AG08396 (cell line): ENCODE measurements at places on chromosomes 6 and 20.

DNA sequence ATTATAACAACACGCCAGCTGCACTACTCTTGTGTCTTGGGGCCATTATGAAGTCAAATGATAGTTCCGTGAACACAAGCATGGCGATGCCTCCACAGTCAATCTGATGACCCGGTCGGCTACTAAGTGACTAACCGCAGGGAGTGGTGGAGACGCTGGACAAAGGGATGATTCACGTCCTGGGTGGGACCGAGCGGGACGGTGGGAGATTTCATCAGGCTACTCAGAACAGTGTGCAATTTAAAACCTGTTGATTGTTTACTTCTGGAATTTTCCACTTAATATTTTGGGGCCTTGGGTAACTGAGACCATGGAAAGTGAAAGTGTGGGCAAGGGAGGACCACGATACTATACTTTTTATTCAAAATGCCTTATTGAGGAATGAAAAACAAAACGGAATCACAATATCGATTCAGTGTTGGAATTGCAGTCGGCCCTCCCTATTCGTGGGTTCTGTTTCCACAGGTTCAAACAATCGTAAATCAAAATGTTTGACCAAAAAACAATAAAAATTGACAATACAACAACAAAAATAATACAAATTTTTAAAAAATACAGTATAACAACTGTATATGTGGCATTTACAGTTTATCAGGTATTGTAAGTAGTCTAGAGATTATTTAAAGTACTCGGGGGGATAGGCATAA lies 66.5 kb downstream of the MYLK4 start:
- DNase-seq, result no peak

DNA sequence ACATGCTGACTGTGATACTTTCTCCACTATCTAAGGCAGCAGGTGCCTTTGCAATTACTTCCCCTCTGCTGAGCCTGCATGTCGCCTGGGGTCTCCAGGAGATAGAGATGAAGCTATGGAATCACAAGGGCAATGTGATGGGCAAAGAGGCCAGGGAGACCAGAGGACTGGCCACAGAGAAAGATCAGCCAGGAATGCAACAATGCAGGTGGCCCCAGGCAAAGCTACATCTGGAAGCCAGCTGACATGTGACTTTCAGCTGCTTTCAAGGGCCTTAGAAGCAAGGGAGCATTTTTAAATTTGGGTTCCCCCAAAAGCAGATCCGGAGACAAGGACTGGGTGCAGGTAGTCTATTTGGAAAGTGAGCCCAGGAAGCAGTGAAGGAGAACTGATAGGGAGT lies 107.9 kb upstream of the SRSF6 start:
- DNase-seq, result no peak

DNA sequence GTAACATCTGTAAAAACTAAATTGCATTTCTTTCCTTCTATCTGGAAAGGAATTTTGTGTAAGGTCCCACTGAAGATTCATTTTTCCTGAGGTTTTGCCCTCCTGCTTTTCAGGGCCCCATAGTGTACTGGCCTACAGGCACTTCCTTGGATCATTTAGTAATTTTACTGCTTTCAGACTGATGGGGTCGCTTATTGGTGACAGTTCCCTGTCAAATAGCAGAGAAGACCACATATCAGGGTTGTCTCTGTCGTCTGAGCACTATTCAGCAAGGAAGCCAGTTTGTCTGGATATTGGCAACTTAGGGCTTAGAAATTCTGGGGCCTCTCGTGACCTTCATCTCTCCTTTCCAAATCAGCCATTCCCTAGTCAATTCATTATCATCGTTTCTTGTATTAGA lies 3.5 kb downstream of the GRM1 start:
- no peak for DNase-seq

DNA sequence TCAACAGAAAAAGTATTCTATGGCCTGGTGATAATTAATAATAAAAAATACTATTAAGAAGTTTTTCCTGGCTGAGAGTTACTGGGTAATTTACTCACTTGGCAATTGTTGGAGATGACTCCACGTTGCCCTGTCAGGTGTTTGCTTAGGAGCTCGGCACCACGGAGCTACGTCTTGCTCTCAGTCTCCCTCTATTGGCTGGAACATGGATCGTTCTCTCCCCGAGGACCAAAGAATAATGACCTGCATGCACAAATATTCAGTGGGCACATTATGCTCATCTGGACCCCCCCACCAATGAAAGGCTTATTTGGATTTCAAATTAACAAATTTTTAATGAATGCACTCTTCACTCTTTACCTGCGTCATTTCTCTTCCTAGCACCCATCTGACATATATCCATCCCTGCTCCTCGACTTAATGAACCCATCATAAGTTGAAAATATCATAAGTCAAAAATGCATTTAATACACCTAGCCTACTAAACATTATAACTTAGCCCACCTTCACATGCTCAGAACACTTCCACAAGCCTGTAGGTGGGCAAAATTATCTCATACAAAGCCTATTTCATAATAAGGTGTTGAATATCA lies 71.0 kb upstream of the CD83 start:
- peak; percentile 63 for DNase-seq

DNA sequence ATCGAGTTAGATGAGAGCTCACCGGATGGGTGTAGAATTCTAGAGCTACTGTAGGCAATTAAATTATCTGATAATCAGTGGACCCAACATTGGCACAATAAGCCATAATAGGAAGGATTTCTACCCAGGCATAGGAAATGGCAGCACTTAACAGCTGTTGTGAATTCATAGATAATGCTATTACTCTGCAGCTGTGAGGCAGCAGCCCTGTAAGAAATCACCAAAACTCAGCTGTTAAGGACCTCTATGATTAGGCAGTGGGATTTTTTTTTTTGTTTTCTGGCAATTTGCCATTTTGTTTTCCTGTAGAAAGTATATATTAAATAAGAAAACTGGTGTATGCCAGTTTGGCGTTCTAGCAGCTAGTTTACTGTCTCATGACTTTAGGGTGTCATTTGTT lies 609.1 kb upstream of the SLC35B3 start:
- DNase-seq, result no peak

GRCh38 chr20:46324960-46325703 lies 16.8 kb upstream of the CDH22 start:
- DNase-seq, result peak; percentile 50

- no peak for DNase-seq
Measured at GRCh38 chr6:79818471-79818870, 128.9 kb downstream of the ELOVL4 start.

- peak; percentile 72 for DNase-seq
Measured at GRCh38 chr20:34475979-34476736, 40.1 kb upstream of the DYNLRB1 start.

DNA sequence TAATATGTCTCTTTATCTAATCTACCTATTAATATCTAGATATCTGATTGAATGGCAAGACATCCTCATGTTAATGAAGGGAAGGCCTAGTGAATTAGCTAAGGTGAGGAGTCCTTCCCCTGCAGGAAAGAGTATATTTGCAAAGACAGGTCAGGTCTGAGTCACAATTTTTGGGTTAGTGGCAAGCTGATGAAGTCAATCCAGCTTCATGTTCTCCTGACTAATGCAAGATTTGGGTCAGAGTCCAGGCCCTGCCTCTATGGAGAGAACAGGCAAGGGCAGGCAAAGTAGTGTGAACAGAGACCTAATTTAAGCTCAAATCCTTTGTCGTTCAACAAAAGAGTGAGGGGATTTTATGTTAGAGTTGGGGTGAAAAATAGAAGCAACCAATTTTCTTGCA lies 496.7 kb downstream of the BMP2 start:
- no peak for DNase-seq

DNA sequence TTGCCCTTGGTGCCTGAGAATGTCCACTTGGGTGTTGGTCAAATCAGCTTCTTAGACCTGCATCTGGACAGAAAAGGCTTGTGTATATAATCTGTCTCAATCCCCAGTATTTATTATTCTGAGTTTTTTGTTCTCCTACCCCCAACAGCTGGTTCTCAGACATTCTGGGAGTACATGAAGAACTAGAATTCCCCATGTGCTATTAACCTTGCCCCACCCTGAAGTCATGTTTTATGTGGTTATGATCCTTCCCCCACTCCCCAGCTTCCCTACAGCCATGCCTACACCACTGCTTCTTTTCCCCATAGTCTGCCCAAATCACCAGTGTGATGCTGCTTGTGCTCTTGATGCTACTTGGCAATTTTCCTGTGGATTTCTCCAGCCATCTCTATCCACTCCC lies 157.0 kb downstream of the ADAT2 start:
- DNase-seq, result no peak

DNA sequence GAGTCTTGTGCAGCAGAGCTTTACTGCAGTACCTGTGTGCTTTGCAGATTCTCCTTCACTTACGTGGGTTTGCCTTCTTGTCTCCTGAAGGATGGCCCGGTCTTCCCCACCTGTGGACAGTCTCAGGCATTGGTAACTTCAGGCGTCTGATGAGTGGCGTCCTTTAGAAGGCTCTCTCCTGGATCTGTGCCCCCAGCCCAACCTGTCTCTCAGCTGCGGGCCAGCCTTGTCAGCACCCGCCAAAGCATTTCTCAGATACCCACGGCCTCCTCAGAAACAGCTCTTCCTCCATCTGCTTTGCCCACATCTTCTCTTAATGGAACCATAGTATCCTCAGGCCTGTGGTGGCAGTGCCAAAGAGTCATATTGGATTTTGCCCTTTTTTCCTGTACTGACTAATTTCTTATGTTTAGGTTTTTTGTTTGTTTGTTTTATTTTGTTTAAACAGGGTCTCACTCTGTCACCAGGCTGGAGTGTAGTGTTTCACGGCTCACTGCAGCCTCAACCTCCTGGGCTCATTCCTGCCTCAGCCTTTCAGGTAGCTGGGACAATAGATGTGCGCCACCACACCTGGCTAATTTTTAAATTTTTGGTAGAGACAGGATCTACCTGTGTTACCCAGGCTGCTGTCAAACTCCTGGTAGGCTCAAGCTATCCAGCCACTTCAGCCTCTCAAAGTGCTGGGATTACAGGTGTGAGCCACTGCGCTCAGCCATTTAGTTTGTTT lies 96.6 kb downstream of the ARID1B start:
- no peak for DNase-seq

- no peak for DNase-seq
Measured at GRCh38 chr6:13256266-13257001, 71.9 kb downstream of the TBC1D7 start.

DNA sequence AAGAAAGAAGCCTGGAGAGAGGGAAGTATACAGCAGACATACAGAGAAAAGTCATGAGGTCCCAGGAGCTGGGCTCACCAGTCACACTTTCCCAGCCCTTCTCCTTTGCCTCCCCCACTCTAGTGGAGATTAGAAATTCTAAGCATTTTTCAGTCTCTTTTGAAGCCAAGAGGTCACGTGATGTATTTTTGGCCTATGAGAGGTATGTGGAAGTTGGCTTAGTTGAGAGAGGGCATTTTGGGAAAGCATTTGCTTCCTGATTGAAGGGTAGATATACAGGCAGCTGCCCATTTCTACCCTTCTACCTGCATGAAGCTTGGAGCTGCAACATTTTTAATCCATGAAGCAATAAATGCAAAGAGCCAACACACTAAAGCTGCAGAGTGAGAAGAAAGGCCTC lies 106.0 kb upstream of the TNFAIP3 start:
- DNase-seq, result no peak

DNA sequence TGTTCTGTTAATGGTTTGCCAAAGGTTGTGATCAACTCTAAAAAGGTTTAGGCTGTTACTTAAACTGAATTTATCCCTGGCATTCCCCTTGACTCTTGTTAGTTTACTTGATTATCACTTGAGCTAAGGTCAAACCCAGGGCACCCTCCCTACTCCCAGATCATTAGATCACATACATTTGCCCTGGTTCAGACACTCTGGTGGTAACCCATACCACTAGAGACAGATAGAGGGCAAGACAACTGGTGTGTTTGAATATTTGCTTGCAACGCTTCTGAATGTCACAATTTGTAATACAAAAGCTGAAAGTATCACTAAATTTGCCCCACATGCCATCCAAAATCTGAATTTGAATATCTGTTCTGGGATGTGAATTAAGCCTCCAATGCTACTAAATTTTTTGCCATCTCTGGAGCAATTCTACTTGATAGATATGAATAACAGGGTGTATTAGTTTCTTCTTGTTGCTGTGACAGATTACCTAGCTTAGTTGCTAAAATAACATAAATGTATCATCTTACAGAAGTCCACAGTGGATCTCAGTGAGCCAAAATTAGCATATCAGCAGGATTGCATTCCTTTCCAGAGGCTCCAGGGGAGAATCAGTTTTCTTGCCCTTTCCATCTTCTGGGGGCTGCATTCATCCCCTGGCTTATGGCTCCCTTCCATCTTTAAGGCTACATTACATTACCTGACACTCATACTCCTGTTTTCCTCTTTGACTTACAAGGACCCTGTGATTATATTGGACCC lies 45.4 kb downstream of the FIG4 start:
- DNase-seq, result no peak

DNA sequence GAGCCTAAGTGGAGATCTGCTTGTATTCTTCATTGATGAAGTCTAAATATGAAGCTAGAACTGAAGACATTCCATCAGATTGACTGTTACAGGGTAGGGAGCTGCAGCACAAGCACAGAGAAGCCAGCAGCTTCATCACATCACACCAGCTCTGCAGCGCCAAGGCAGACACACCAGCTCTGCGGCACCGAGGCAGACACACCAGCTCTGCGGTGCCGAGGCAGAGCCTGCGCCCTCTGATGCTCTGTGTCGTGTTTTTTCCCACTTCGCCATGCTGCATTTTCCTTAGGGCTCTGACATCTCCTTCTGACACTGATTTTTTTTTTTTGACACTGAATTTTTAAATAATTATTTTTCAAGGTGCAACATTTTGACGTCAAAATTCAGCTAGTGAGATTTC lies 784 bp downstream of the BTNL2 start:
- no peak for DNase-seq

DNA sequence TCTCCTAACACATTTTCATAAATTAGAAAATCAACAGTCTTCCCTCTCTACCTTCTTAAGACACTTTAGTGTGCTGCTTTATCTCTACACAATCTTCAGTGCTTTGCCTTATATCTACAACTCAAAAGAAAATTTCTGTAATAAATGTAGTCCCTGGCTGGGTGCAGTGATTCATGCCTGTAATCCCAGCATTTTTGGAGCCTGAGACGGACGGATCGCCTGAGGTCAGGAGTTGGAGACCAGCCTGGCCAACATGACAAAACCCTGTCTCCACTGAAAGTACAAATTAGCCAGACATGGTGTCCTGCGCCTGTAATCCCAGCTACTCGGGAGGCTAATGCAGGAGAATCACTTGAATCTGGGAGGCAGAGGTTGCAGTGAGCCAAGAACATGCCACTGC lies 9.7 kb upstream of the EDN1 start:
- DNase-seq, result peak; percentile 25

GRCh38 chr6:77834591-77834996 lies 181.8 kb downstream of the MEI4 start:
- DNase-seq, result no peak

DNA sequence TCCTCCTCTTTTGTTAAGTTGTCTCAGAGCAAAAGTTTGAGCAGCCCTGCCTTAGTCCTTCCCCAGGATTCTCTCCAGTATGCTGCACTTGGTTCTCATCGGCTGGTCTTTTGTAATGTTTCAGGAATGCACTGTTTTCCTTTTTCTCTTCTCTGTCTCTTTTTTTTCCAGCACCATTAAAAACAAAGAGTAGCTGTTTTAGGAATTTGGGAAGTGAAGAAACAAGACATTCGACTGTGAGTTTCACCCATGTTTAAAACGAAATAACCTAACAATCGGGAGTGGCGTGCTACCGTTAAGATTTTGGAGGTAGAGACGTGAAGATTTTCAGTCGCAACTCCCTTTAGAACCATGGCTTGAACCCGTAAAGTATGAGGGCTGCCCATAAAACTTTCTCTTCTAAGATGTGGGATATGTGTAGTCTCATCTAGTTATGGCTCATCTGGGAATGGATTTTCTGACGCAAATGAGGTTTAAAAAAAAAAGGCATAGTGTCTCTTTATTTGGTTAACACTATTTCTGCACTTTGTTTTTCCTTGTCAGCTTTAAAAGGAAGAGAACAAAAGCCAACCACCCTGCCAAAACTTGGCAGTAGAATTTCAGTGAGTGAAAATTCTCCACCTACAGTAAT lies 35.9 kb upstream of the RAB23 start:
- DNase-seq, result peak; percentile 35
